AG10803 (cell line): ENCODE measurements at places on chromosomes 3 and 15.
A peak's percentile ranks its signal among the peaks of the same experiment; 100 is the strongest.

GRCh38 chr3:135147657-135148056 lies 352.6 kb downstream of the EPHB1 start:
- no peak for DNase-seq

DNA sequence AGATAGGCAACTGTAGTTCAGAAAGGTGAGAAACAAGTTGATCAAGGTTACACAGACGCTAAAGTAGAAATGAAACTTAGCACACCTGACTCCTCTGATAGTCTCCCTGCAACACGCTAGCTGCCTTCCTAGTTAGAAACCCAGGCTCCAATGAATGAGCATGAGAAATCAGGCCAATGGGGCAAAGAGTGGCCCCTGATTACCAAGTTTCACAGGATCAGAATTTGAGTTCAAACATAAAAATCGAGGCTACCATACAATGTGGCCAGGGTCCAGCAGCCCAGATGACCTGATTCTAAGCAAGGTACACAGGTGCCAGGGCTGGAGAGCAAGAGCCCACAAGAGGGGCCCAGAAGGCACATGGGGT lies 7.7 kb downstream of the PLD1 start:
- DNase-seq = no peak

- DNase-seq = no peak
These were observed 851 bp downstream of the AP2M1 start for GRCh38 chr3:184175506-184175905.

GRCh38 chr15:95432878-95433405 lies 897.6 kb upstream of the NR2F2 start:
- no peak for DNase-seq

DNA sequence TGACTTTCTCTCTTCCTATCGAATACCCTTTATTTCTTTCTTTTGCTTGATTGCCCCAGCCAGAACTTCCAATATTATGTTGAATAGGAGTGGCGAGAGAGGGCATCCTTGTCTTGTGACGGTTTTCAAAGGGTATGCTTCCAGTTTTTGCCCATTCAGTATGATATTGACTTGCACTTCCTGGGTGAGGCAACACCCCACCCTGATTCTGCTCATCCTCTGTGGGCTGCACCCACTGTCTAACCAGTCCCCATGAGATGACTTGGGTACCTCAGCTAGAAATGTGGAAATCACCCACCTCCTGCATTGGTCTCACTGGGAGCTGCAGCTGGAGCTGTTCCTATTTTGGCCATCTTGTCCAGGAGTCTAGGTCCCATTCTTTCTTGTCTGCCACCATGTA lies 44.8 kb upstream of the KCNH8 start:
- no peak for DNase-seq

- peak; percentile 26 for DNase-seq
These were observed 185.5 kb downstream of the GAP43 start for GRCh38 chr3:115808816-115809215.

- DNase-seq = no peak
These were observed 213.2 kb downstream of the THSD4 start for GRCh38 chr15:71328453-71328852.
